ENCODE measurements at places on chromosomes 2 and 18. TPM values are rescaled to one million over a fixed set of nuclear protein-coding genes. Genes with fewer than 3 reads are reported as not detected.

Gene SPATA3
- total RNA-seq: not detected

Gene LAMA3
- 38.4 TPM for total RNA-seq

Gene GNAL
- total RNA-seq: 6.2 TPM

Gene UGT1A8
- not detected for total RNA-seq

Gene PFN4
- total RNA-seq: 1.5 TPM

Gene EFHD1
- total RNA-seq: 2.3 TPM

Gene C2orf72
- total RNA-seq: 6.1 TPM

Gene LYPD1
- 16.3 TPM for total RNA-seq

Gene LYG2
- total RNA-seq: 0.17 TPM

Gene VAMP8
- 15.8 TPM for total RNA-seq

Gene GKN2
- 3.5 TPM for total RNA-seq

Gene IWS1
- 41.1 TPM for total RNA-seq

Gene ACKR3
- 29.6 TPM for total RNA-seq

Gene FIGN
- 1.7 TPM for total RNA-seq

Gene SP5
- not detected for total RNA-seq

Gene REEP1
- total RNA-seq: 0.62 TPM

Gene ATP8B1
- 9.8 TPM for total RNA-seq

Gene SNTG2
- total RNA-seq: not detected

Gene DUSP2
- 0.52 TPM for total RNA-seq

Gene MAP3K19
- total RNA-seq: not detected

Gene RAB6C
- total RNA-seq: not detected

Gene LAMA1
- total RNA-seq: 0.06 TPM

Gene C2orf80
- total RNA-seq: not detected

Gene CNTNAP5
- total RNA-seq: not detected

Gene VWC2L
- not detected for total RNA-seq

Gene LINC00305
- not detected for total RNA-seq

Gene RNASEH1
- total RNA-seq: 65.5 TPM

Gene SERPINB4
- not detected for total RNA-seq

Gene PAX8
- 1.1 TPM for total RNA-seq

Gene REG1A
- total RNA-seq: not detected

Gene MBD1
- 37.5 TPM for total RNA-seq

Gene FMNL2
- 16.3 TPM for total RNA-seq

Measured in A549 treated with RU486 at 1 μM for 4 hours (cell line).